Vagina (tissue), 2 donors: ENCODE measurements at places on chromosomes 12 and 14. TPM values are rescaled to one million over a fixed set of nuclear protein-coding genes. Genes with fewer than 3 reads are reported as not detected.

GRCh38 chr14:101508196-101508947 is 52.9 kb upstream of the DIO3 start:
- DNase-seq, result no peak

DNA sequence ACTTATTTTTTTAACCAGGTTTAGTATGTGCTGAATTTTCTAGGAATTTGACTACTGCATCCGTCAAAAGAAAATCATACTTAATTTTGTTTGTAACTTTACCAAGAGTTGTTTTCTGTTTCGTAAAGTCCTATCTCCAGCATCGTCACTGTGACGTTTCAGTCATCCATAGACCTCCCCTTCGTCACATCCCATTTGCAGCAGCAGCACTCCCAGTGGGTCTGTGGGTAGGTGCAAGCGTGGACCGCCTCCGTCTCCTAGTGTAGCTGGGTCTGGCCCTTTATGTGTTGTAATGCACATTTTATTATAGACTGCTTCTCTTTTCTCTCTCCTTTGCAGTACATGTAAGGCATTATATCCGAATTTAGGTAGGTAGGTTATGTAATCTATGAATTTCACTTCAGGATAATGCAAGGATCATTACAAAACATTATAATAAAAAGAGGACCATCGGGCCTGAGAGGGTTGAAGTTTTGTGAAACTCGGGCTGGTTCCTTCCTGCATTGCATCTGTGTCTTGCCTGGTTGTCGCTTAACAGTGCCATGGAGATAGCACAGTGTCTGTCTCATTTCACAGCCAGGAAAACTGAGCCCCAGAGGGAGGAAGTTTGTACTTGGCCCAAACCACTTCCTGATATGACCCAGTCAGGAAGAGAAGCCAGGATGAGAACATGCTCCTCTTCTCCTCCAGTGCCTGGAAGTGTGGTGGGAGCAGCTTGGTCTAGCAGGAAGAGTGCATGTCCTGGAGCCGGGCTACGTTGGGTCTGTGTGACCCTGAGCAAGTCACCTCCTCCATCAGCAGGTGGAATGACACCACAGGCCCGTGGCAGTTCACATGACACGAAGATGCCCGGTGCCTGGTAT is 41.3 kb downstream of the EVL start:
- DNase-seq, result no peak

GRCh38 chr12:96121271-96121711 is 72.9 kb upstream of the ELK3 start:
- DNase-seq, result no peak

- no peak for DNase-seq
Observed at GRCh38 chr12:52903285-52903854, 1.5 kb downstream of the KRT8 start.

DNA sequence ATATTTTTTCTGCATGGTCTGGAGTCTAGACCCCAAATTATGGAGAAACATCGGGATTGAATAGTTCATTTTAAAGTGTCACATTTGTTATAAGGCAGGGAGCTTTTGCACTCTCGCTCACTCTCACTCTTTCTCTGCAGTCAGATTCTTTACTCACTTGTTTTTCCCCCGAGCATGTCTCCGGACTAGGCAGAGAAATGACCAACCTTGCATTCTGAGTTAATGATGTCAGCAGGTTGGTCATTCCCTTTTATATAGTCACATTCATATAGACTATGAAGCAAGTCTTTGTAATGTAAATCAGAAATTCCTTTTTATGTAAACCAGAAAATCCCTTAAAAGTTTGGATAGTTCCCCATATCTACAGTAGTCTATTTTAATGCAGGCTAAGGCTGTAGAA is 4.1 kb downstream of the C12orf75 start:
- DNase-seq, result no peak

GRCh38 chr14:49939884-49940510 is 47.1 kb downstream of the ARF6 start:
- no peak for DNase-seq

DNA sequence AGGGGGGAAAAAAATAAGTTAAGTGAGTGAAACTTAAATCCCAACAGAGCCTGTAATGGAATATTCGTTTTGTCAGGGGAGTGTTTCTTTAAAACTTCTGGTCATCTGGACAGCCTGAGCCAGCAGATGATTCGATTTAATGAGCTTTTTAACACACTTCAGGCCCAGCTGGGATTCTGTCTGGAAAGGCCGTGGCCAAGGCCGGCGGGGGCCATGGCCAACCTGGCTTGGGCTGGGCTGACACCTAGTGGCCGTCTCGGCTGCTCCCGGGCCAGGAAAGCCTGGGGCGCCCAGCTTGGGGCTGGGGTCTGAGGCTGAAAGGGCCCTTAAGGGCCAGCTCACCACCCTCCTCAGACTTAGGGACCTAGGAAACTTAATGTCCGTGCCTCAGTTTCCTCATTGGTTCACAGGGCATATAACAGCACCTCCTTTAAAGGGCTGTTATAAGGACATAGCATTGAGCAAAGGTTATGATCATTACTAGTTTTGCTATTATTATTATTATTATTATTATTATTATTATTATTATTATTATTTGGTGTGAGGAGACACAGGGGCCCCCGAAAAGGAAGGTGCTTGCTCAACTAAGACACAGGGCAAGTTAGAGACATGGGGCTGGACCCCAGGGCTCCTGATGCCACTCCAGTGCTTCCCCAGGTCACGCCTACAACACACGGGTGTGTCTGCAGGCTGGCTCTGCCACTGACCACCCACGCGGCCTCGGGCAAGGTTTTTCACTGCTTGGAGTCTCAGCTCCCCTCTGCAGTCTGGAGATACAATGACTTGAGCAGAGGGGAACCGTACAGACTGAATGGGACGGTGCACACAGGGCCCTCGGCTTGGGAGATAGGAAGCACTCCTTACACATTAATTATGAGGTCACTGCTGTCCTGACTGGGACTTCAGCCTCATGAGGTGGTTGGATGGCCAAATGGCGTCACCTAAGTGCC is 84.0 kb downstream of the SYNE3 start:
- DNase-seq, result no peak

DNA sequence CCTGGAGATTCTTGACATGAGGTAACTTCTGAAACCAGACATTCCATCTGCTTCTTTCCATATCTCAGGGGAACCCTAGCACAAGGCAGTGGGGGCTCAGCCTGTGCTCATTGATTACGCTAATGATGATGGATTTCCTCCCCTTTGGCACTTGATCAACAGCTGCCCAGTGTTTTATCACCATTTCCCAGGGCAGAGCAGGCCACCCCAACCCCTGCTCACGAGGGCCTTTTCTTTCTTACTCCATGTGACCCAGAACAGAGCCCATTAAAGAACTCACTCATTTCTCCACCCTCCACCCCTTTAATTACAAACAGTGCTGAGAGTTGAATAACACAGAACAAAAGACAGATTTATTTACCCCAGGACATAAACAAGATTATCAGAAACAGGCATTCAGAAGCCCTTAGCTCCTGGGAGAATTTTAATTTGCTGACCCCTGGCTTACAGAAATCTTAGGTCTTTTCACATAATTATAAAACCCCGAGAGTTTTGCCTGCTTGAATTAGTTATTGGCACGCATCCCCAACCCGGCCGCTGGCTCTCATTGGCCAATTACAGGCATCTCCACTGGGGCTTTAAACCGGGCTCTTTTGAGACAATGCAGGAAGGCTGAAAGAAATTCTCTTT is 32.0 kb upstream of the CCDC60 start:
- no peak for DNase-seq

GRCh38 chr14:23286902-23287479 is 1.1 kb upstream of the HOMEZ start:
- DNase-seq, result no peak

- no peak for DNase-seq
Observed at GRCh38 chr14:81737938-81738337, 204.3 kb upstream of the SEL1L start.

DNA sequence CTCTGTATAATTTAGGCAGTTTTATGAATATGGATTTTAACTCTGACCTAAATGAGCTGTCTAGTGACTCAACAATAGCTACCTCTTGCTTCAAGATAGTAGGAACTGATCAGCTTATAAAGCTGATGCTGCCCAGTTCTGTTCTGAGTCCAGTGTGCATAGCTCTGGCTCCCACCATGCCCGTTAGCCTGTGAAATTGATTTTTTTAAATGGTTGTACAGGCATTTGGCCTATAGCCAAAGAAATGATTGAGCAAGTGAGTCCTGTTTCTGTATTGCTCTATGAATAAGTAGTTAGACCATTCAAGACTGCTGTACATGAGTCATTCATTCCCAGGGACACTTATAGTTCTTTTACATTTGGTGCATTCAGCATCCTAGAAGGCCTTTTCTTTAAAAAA is 36.4 kb downstream of the SAMD4A start:
- no peak for DNase-seq

DNA sequence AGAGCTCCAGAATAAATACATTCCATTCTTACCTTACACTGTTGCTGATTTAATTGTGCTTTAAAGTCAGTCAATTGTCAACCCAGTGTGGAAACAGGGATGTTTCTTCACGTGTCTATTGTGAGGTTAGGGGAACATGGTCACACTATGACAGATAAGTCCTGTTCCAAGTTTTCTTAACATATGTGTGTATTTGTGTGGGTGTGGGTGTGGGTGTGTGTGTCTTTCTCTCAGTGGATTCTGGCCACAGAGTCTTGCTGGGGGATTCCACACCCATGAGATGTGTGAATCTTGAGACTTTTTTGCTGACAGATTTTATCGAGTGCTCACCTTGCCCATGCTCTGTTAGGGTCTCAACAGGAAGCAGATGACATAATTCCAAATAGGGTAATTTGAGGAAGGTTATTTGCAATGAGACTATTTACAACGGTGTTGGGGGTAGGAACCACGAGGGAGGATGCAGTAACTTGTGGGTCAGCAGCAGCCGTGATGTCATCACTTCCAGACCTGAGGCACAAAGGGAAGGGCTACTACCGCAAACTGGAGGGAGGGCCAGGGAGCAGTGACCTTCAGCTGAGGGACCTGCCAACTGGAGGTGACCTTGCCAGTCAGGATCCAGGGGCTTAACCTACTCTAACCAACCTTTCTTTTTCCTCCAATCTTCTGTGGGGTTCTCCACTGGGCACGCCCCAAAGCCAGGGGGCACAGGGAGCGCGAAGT is 1.9 kb upstream of the VRK1 start:
- no peak for DNase-seq

- DNase-seq, result no peak
Observed at GRCh38 chr12:34306133-34306830, 284.0 kb downstream of the ALG10 start.

DNA sequence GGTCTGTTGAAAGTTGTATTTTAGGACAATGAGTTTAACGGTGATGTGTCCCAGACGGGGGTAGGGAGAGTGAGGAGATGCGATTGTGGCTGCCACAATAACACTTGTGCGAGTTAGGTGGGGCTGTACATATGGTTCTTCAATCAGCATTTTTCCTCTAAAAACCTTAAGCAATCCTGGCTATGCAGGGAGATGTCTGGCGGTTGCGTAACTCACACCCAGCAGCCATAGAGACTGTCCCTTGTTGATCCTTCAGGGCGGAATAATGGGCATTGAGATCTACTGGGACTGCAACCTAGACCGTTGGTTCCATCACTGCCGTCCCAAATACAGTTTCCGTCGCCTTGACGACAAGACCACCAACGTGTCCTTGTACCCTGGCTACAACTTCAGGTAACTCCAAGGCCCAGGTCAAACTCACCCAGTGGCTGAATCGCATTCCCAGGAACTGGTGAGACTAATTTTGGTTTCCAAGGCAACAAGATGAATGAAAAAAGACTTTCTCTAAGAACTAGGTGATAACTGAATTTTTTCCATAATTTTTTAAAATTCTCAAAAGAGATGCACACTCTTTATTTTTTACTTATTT is 34.6 kb downstream of the P2RX7 start:
- DNase-seq, result no peak

DNA sequence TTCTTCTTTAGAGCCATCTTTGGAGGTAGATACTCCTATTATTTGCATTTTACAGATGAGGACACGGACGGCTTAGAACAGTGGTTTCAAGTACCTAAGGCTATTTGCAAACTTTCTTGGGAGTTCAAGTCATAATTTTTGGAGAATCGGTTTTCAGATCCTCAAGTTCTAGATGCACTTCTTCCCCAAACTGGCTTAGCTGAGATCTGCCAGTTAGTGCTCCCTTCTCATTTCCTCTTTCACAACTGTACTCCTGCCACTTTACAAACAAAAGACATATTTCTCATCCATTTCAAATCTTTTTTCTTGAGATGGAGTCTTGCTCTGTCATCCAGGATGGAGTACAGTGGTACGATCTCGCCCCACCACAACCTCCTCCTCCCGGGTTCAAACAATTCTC is 77.3 kb downstream of the HELB start:
- no peak for DNase-seq

IPO4 gene
- 28.5 TPM for total RNA-seq

ENDOU gene
- total RNA-seq, result 21.4 TPM

LRCOL1 gene
- total RNA-seq, result not detected

SLC2A13 gene
- total RNA-seq, result 17.4 TPM

SLC6A15 gene
- 2.7 TPM for total RNA-seq

MYH6 gene
- not detected for total RNA-seq

CHGA gene
- 5.4 TPM for total RNA-seq

C12orf42 gene
- not detected for total RNA-seq
